Stimulated activated naive B cell treated with anti-CD40 and anti-IgM and Interleukin-4, amounts not matched to agents 10 μg/mL and 1 μg/mL and 100 μg/mL, for 72 hours (primary cell): ENCODE measurements at places on chromosomes 11 and 22.

DNA sequence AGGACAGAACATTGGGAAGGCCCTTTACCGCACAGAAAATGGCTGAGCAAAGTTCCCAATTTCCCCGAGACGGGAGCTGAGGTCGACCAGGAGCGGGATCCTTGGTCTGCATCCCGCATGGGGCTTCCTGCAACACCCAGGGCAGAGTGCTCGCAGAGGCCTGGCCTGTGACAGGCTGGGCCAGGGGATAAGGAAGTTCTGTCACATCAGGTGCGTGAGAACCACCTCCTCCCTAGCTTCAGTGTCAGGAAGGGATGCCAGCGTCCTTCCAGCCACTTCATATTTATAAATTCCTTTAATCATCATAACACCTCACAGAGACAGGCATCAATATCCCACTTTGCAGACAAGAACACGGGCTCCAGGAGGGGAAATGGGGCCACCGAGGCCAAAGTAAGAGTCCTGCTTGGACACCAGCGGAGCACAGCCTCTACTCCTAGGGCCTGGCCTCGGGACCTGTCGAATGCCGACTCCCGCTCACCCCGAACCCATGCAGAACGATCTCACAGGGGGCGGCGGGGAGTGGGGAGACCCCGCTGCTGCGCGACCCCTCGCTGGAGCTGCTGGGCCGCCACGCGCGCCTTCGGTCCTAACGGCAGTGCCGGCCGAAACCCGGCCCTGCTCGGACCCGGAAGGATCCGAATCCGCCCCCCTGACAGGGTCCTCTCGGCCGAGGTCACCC is 532 bp downstream of the BET1L start:
- DNase-seq, result no peak

- peak; percentile 19 for DNase-seq
These were observed 580 bp downstream of the ILK start for GRCh38 chr11:6604081-6604626.

GRCh38 chr11:74532501-74533246 is 39.1 kb upstream of the LIPT2 start:
- no peak for DNase-seq

GRCh38 chr22:39363751-39364515 is 14.1 kb downstream of the SYNGR1 start:
- DNase-seq, result no peak

GRCh38 chr11:66159324-66159984 is 89.4 kb downstream of the PACS1 start:
- DNase-seq, result no peak

DNA sequence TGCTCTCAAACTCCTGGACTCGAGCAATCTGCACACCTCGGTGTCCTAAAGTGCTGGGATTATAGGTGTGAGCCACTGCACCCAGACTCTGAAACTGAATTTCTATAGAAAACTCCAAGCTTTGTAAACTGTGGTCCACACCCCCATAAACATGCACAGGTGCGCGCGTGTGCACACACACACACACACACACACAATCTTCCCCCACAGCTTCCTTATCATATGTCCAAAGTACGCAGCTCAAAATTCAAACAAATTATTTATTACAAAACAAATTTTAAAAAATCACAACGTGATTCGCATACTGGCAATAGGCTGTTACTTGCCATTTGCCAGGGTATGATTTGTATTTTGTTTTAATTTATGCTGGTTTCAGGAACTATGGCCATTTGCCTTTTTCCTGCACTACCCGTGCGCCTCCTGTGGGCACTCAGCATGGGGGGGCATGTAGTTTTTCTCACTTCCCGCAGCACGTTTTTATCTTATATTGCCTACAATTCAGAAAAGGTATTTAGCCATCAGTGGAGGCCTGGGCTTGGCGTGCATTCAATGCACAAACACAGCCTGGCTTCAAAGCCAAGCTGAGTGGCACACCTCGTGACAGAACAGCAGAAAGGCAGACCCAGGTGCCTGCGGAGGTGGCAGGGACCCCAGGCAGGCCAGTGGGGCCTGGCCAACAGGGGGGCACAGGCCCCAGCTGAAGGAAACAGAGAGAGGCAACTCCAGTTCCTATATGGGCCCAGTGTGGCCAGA is 10.8 kb upstream of the SNX32 start:
- DNase-seq, result no peak

DNA sequence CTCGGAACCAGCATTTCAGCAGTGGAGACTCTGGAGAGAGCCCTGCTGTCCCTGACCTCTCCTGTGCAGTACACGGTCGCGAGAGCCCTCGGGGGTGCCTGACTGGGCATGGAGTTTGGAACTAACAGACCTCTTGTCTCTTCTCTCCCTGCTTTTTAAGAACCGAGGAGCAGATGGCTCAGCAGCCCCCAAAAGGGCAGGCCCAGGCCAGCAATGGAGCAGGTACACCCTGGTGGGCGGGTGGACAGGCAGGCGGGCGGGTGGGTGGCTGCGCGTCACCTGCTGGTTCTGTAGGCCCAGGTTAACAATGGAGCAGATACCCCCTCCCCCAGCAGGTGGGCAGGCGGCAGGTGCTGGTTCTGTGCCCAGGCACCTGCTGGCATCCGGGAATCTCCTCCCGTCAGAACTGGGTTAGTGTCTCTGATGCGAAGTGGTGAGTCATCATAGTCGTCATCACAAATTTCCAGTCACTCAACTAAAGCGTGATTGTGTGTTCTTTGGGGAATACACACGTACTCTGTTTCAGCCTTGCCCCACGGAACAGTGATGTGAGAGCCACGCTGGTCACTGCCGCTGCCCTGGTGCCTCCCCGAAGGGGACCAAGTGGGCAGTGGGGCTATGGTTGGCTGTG is 41.1 kb downstream of the GRAMD4 start:
- no peak for DNase-seq

DNA sequence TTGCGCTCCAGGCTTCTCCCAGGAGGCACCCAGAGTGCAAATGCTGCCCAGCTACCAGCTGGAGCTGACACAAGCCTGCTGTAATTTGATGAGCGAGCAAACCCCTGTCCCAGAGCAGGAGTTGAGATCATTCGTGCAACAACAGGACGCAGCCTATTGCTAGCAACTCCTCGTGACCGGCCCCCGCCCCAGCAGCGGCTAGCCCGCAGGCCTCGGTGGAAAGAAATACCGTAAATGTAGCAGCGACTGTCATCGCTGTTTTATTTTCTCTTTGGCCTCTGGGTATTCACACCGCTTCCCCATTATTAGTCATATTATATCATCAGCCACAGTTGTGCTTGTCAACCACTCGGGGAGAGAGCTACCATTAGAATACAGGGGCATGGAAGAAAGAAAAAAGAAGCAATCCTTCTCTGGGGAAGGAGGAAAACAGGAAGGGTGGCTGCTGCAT is 59.2 kb upstream of the ATXN10 start:
- DNase-seq, result no peak

- DNase-seq, result no peak
These were observed 791 bp downstream of the EI24 start for GRCh38 chr11:125569915-125570621.

- DNase-seq, result no peak
These were observed 101.7 kb downstream of the ADAMTS15 start for GRCh38 chr11:130550150-130550549.

GRCh38 chr11:125342281-125342930 is 153.7 kb downstream of the FEZ1 start:
- DNase-seq, result no peak

DNA sequence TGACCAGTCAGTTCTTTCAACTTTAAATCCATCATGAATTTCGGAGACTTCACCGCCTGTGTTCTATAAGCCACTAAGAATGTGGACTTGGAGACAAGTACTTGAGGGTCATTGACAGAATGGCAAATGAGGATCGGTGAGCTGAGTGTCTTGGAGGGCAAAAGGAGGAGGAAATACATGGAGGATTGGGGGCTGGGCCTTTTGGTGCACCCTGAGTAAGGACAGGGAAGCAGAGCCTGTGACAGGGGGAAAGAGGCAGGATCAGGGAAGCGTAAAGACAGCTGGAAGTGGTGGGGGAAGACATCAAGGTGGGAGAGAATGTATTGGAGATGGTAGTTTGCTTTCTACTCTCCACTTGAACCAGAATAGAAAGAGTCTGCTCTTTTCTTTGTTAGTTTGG is 70.4 kb upstream of the MTMR2 start:
- no peak for DNase-seq

DNA sequence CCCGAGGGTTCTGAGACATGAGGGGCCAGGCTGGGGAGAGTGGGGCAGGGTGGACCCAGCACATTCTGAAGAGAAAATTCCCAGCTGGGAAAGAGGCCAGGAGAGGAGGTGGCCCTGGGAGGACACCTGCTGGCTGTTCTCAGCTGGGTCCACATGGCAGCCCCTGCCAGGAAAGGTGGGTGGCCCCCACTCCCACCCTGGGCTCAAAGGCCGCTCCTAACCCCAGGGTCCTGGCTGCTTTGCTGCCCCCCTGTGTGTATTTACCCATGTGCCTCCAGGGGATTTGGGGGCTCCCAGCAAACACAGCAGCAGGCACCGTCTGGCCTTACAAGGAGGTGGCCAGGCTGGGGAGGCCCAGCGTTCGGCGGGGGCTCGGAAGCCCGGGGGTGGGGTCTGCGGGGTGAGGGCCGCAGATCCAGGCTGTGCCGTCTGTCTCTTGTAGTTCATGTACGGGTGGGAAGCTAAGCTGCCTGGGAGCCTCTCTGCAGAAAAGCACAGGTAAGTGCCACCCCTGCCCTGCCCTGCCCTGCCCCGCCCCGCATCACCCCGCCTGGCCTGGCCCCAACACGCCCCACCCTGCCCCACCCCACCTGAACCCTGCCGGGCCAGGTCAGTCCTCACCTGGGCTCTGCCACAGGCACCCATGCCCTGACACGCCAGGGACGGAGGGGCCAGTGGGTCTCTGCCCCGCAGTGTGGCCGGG is 10.6 kb downstream of the MUC5B start:
- DNase-seq, result no peak

GRCh38 chr11:5737091-5737490 is 843 bp downstream of the OR56B1 start:
- no peak for DNase-seq

- DNase-seq, result no peak
These were observed 556.6 kb downstream of the MIAT start for GRCh38 chr22:27213766-27214581.

GRCh38 chr11:1496091-1496760 is 9.6 kb upstream of the MOB2 start:
- no peak for DNase-seq

GRCh38 chr11:18775492-18776292 is 15.9 kb downstream of the PTPN5 start:
- peak; percentile 45 for DNase-seq

DNA sequence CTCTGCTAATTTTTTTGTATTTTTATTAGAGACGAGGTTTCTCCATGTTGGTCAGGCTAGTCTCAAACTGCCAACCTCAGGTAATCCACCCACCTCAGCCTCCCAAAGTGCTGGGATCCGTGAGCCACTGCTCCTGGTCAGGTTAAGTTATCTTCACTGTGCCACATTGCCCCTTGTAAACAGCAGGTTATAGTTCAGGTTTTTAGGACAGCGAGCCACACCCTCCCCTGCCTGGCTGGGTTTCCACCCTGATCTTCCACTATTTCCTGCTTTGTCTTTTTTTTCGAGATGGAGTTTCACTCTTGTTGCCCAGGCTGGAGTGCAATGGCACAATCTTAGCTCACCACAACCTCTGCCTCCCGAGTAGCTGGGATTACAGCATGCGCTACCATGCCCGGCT is 16.1 kb downstream of the ACO2 start:
- DNase-seq, result no peak

- DNase-seq, result no peak
These were observed 61.0 kb upstream of the PLET1 start for GRCh38 chr11:112321501-112322172.

DNA sequence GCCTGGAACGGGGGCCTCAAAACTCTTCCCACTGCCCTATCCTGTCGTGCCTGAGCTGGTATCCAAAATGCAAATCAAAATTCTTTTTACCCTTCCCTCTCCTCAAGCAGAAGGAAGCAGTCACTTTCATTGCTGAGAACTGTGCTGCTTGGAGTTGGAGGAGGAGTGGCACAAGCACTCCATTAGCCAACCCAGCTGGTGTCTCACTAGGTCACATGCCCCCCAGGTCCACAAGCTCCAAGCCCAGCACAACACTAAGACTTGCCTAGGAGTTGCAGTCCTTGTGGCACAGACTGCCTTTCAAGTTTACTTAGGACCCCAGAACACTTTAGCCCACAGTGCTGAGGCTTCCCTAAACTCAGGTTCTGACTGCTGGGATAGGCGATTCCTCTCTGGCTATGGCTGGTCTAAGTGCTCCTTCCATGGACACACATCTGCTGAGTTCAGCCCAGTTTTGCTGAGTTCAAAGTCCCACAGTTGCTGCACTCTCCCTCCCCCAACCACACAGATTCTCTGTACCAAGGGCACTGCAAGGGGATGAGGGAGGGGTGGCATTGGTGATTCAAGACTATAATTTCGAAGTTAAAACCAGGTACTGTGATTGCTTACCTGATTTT is 68.6 kb downstream of the CHRDL2 start:
- no peak for DNase-seq

DNA sequence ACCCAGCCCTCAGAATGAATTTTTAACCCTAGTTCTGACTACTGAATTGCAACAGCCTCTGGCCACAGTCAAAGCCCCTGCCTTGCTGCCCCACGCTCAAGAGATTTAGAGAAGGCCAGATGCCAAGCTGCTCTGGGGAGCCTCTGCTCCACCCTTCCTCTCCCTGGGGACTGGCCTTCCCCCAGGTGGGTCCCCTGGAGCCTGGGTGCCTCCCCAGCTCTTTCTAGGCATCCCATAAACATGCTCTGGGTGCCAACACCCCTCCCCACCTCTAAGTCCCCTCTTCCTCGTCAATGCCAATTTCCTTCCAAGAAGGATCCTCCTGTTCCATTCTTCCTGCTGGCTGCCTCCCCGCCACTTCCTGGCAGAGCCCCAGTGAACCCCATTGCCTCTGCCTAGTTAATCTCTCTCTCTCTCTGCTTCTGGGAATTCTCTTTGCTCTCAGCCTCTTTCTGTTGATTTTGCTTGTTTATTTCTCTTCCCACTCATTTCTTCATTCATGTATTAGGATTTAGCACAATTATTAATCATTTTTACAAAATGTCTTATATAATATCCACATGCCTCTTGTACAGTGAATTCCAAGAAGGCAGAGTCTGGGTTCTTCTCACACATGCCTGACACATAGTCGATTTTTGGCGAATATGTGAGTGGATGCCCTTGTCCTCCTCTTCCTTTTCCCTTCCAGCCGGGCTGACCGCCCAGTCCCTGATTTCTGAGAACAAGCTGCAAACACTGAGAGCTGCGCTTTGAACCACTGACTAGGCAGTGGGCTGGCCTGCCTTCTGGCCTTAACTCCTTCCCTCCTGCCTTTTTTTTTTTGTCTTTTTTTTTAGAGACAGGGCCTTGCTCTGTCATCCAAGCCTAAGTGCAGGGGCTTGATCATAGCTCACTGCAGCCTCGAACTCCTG is 17.5 kb downstream of the UQCR10 start:
- no peak for DNase-seq

- DNase-seq, result no peak
These were observed 198.5 kb downstream of the MSANTD4 start for GRCh38 chr11:105823495-105824033.
